Anterior cingulate cortex (tissue), 58 donors: ENCODE measurements at places on chromosomes 7 and 10.

GRCh38 chr7:115883629-115884028 is 146.9 kb downstream of the TFEC start:
- DNase-seq: no peak

DNA sequence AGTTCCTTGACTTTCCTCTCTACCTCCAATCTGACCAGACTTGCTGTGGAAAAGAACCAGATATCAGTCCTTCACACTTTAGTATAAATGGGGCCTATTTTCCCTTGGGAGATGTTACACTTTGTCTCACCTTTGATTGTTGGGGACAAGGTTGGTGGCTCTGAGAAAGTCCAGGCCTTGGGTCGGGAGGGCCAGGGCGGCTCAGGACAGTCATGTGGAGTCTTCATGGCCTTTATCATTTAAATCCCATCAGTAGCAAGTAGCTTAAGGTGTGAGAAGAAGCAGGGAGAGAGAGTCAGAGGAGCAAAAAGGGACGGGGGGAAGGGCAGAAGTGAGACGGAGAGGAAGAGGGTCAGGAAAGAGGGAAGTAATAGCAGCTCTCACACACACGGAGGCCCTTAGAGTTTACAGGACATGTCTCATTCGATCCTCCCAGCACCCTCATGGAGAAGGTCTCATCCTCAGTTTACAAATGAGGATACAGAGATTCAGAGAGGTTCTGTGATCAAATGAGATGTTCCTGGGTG is 40.5 kb downstream of the TBATA start:
- DNase-seq: no peak

DNA sequence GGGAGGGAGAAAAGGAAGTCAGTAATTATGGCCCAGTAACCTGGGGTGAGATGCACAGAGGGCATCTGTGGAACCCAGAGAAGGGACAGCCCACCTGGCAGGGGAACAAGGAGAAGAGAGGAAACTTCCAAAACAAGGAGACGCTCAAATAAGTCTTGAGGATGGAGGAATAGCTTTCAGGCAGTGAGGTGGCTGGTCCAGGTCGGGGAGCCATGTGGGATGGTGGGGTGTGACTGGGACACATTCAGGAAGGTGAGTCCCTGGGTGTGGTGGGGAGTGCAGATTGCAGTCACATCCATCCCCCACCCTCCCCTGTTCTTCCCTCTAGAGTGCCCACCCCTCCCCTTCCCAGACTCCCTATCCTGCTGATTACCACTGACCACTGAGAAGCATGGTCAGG is 175.4 kb downstream of the GRID1 start:
- DNase-seq: no peak

- DNase-seq: peak; percentile 41
Observed at GRCh38 chr7:26863518-26864308, 677 bp downstream of the SKAP2 start.

DNA sequence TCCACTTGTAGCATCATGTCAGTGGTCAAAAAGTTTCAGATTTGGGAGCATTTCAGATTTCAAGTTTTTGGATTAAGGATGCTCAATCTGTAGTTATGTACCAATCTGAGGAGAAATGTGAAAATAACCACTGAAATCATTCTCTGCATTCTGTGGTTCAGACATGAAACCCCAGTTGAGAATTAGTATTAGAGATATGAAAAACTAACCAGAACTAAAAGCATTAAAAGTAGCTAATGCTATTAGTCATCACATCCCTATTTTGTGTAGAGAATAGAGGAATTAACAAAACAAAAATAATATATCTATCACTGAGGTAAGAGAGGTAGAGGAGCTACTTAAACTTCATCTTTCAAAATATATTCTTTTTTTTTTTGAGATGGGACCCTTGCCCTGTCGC is 28.0 kb downstream of the MICU1 start:
- DNase-seq: no peak

DNA sequence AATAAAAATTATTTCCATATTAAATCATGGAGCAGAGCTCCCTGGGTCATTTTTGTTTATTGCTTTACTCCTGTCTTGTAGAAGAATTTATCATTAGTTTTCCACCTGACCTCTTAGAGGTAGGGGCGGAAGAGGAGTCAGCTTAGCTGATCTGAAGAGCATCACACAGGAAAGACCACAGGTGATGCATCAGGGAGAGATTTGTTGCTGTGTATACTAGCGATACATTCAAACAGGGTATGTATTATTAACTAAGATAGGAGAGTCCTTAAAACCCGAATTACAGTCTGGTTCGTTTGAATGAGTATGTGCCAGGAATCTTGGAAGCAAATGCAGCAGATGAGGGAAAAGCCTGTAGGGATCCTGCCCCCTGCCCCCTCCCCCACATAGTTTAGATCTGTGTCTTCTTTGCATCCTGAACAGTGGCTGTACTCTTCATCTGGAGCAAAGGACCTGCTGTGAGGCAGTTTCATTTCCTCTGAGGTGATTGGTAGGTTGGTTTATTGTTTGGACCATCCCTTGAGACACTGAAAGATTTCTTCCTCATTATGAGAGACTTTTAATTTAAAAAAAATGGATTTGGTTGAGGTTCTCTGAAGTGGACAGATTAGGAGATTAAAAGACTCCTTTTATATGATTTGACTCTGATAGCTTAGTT is 177.0 kb downstream of the SND1 start:
- no peak for DNase-seq

- no peak for DNase-seq
Observed at GRCh38 chr7:34558022-34558421, 100.0 kb upstream of the NPSR1 start.

DNA sequence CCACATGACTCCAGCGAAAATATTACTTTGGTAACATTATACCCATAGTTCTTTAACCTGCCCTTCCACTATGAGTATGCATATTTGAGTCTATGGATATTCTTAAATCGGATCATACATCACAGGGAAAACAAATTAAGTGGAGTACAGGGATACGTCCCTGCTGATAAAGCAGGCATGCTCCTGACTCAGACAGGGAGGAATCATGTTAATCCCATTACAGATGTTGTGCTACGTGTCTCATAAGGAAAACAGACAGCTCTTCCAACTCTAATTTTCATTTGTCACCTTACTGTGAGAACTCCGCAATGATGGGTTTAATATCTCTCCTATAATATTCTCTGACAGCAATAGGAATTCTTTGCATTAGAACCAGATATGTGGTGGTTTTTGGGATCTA is 469.5 kb upstream of the POM121L12 start:
- DNase-seq: no peak

- no peak for DNase-seq
Observed at GRCh38 chr7:21361413-21362125, 66.3 kb upstream of the SP4 start.

- no peak for DNase-seq
Observed at GRCh38 chr7:37007268-37007667, 283.0 kb upstream of the AOAH start.

DNA sequence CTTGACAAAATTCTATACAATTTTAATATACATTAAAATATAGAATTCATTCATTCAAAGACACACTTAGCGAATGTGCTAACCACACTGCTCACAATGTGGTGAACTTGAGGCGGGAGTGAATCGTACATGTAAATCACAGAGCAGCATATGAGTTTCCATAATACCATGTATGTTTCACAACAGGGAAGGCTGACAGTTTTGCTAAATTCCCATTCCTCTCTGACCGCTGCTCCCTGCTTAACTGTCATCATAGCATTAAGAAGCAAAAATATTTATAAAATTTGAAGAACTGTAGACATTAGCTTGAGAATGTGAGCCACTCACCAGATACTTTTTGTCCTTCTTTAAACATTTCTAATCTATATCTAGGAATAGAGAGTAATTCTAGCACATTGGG is 763.3 kb downstream of the MAGI2 start:
- no peak for DNase-seq

DNA sequence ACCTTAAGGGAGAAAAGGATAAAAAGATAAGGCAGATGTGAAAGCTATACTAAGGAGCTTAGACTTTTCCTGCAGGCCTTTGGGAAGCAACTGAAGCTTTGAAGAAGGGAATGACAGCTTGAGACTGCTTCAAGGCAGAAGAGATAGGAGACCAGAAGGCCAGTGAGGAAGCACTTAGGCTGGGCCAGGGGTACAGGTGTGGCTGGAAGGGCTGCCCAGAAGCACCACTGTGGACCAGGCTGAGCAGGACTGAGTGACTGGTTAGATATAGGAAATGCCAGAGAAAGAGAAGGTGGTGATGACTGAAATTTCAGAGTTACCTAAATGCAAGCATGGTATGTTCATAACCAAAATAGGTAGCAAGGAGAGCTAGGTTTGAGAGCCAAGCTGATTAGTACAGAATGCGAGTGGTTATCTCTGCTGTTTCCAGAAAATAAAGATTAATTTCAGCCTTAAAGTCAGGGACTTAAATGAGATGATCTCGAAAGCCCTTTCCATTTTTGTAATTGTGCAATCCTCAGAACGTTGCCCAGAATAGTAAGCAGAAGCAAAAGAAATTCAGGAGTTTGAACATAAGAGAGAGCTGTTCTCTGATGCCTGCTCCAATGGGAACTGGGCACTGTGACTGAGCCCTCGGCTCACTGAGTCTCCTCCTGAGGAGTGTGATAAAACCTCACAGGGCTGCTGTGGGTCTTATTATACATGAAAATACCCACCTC is 54.9 kb downstream of the MET start:
- DNase-seq: no peak

GRCh38 chr7:79421751-79422150 is 31.7 kb downstream of the MAGI2 start:
- no peak for DNase-seq

- DNase-seq: no peak
Observed at GRCh38 chr7:6448943-6449543, 1.3 kb upstream of the DAGLB start.

DNA sequence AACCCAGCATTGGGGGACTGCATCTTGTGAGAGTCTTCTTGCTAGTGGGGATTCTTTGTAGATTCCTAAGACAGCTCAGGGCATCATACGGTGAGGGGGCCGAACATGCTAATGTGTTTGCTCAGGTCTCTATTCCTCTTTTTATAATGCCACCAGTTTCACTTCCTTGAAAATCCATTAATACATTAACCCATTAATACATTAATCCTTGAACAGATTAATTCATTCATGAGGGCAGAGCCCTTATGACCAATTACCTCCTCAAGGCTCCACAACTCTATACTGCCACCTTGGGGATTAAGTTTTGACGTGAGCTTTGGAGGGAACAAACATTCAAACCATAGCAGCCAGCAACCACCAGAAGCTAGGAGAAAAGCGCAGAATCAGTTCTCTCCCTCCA is 67.2 kb upstream of the POT1 start:
- no peak for DNase-seq

DNA sequence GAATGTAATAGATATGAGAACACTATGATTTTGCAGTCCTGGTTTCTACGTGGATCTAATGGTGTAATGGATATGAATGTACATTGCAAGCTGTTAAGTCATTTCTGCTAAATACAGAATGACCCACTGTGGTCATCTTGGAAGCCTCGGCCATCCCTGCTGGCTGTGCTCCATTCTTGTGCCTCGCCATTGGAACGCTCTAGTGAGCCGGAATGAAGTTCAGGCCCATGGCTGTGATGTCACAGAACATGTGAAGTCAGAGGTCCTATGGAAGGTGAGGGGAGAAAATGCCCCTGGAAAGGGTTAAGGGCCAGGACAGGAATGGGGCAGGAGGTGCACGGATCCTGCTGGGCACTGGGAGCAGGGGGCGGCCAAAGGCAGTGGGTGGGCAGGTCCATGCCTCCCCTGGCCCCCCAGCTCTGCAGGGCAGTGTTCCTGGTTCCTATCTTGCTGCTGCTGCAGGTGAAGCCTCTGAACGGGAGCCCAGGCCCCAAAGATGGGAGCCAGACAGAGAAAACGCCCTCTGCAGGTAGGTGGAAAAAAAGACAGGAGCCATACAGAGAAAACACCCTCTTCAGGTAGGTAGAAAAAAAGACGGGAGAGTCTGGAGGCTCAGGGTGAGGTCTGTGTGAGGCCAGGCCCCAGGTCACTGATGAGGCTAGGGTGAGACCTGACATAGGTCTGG is at the start of gene LLCFC1:
LLCFC1 (plus strand) TSS at position 259 of the 685 bp plus-strand sequence; CDS start at position 397, 138 bp downstream.
- DNase-seq: no peak

DNA sequence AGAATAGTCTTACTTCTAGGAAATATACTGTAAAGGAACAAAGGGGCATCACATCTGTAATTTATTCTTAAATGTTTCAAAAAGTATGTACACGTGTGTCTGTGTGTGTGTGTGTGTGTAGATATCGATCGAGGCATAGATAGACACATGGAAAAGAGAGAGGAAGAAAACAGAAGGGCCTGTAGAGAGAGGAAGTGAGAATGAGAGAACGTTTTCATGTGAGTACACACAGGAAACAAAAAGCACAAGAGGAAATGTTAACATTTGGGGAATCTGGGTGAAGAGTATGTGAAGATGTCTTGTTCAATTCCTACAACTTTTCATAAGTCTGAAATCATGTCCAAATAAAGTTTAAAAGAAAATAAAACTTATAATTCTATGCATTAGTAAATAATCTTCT is 286.5 kb upstream of the SORCS1 start:
- DNase-seq: no peak

GRCh38 chr10:84453303-84453702 is 124.9 kb downstream of the CCSER2 start:
- no peak for DNase-seq

DNA sequence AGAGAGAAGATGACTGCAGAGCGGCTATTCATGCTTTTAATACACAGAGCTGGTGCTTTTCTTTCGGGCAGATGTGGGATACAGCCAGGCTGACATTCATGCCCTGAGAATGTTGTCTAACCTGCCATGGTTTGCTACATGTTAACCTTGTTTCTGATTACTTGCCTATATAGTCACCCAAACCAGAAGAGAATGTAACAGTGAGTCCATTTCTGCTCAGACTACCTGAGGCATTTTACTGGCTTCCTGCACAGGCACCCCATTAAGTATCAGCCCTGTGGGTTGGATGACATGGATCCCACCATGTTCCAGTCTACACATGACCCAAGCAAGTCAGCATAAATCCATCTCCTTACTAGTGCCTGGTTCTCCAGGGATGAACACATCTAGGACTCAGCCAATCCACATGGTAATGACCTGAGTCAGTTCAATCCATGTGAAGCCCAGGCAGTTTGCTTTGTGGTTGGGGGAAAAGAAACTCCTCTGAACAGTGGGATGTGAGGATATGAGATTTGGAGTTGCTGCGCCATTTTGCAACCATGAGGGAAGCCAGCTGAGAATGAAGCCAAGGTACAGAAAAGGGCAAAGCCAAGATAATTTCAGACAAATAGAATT is 55.7 kb upstream of the MKX start:
- no peak for DNase-seq

DNA sequence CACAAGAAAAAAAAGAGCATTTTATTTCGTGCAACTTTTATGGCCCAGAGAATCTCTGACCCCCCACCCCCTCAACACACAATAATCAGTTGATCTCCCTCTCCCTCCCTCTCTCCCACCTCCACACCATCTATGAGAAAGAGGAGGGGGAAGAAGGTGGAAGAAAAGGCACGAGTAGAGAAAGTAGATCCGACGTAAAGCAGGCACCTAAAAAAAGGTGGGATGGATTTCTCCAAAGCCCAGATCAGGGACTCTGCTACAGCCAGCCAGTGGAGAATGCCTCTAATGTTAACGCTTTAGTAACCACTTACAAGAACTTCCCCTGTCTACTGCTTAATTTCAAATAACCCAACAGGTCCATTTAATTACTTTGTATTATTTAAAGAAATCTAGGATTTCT is 24.4 kb downstream of the KMT2C start:
- DNase-seq: no peak
